ENCODE measurements at places on chromosomes 16 and 17. TPM values are rescaled to one million over a fixed set of nuclear protein-coding genes. Genes with fewer than 3 reads are reported as not detected.

TLCD2 gene
- total RNA-seq: 0.32 TPM

SLC2A4 gene
- not detected for total RNA-seq

MPP3 gene
- 5.9 TPM for total RNA-seq

HOXB1 gene
- not detected for total RNA-seq

CNGB1 gene
- not detected for total RNA-seq

LPCAT2 gene
- 32.2 TPM for total RNA-seq

VMO1 gene
- total RNA-seq: 0.34 TPM

CDIP1 gene
- total RNA-seq: 20.9 TPM

PPM1E gene
- 0.25 TPM for total RNA-seq

KIF19 gene
- not detected for total RNA-seq

TNK1 gene
- total RNA-seq: 0.62 TPM

GRAP gene
- total RNA-seq: 0.07 TPM

HOXB3 gene
- 15.4 TPM for total RNA-seq

KRTAP16-1 gene
- not detected for total RNA-seq

C17orf78 gene
- not detected for total RNA-seq

ZNF668 gene
- total RNA-seq: 11.9 TPM

LGALS3BP gene
- total RNA-seq: 1,162 TPM

CLDN7 gene
- 2.4 TPM for total RNA-seq

CDH3 gene
- total RNA-seq: 3.9 TPM

STXBP4 gene
- 3.5 TPM for total RNA-seq

LIMD2 gene
- 6.8 TPM for total RNA-seq

OR3A3 gene
- total RNA-seq: not detected

CENPN gene
- total RNA-seq: 210 TPM

NLK gene
- 17.8 TPM for total RNA-seq

CCDC200 gene
- not detected for total RNA-seq

SLC25A39 gene
- 111 TPM for total RNA-seq

Data from M059J (cell line).